ENCODE measurements at places on chromosomes 2 and 18.

DNA sequence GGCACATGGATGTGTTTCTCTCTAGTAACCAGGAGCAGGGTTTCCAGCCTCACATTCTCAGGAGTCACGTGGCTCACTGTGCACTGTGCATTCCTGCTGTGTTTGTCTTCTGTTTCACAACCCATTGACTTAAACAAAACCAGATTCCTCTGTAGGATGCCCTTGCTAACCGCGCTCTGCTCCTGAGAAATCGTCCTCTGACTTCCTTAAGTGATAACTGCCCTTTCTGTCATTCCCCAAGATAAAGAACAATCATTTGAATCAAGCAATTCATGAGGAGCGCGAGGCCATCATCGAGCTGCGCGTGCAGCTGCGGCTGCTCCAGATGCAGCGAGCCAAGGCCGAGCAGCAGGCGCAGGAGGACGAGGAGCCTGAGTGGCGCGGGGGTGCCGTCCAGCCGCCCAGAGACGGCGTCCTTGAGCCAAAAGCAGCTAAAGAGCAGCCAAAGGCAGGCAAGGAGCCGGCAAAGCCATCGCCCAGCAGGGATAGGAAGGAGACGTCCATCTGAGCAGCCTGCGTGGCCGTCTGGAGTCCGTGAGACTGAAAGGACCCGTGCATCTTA, 60.2 kb downstream of the RALBP1 start:
- peak; percentile 83 for DNase-seq

- DNase-seq, result no peak
These were observed 29.3 kb upstream of the TWIST2 start for GRCh38 chr2:238818561-238818960.

DNA sequence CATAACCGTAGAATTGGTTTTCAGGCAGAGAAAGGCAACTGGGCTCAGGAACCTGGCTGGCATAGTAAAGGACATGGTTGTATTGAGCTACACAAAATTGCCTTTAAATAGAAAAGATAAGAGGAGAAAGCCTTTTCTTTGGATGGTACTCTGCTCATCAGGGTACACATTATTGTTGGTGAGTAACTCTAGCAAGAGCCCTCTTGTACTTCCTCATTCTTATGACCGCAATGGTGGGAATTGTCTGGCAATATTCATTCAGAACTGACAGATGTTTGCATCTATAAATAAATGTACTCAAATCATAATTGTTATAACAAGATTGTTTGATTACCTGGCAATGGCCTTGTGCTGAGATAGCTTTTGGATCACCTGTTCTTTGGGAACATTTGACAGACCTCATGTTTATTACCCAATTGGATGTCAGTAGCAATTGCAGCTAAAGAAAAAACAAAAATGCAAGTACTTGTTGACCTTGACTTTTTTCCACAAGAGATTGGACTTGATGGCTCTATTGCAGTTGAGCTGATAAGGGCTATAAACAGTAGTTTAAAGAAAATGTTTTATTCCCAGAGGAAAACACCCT, 43.9 kb downstream of the MEIS1 start:
- DNase-seq, result no peak

- no peak for DNase-seq
These were observed 7.8 kb upstream of the DYNC2LI1 start for GRCh38 chr2:43766006-43766405.

GRCh38 chr2:240960309-240960970, 38.0 kb upstream of the SNED1 start:
- no peak for DNase-seq

- DNase-seq, result peak; percentile 12
These were observed 28.8 kb upstream of the EFEMP1 start for GRCh38 chr2:55952415-55952814.

GRCh38 chr2:52964916-52965530, 802.6 kb upstream of the CHAC2 start:
- DNase-seq, result no peak

DNA sequence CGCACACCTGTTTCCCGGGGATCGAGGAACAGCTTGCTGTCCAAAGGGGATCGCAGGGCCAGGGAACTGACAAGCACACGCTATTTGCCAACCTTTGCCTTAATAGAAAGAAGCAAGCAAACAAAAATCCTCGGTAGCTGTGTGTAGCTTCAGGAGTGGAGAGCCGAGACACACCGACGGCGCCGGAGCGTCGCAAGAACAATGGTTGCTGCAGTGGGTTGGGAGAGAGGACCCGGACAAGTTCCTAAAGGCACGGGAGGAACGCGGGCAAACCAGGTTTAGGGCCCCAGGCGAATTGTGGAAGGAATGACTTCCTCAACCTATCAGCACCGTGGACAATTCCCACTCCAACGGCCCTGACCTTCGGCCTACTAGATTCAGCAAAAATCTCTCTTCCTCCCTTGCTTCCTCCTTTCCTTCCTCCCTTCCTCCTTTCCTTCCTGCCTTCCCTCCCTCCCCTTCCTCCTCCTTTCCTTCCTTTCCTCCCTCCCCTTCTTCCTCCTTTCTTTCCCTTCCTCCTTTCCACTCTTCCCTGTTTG, 4.9 kb upstream of the NEUROD1 start:
- no peak for DNase-seq

- DNase-seq, result peak; percentile 15
These were observed 427.7 kb upstream of the LYPD1 start for GRCh38 chr2:133097666-133098065.

DNA sequence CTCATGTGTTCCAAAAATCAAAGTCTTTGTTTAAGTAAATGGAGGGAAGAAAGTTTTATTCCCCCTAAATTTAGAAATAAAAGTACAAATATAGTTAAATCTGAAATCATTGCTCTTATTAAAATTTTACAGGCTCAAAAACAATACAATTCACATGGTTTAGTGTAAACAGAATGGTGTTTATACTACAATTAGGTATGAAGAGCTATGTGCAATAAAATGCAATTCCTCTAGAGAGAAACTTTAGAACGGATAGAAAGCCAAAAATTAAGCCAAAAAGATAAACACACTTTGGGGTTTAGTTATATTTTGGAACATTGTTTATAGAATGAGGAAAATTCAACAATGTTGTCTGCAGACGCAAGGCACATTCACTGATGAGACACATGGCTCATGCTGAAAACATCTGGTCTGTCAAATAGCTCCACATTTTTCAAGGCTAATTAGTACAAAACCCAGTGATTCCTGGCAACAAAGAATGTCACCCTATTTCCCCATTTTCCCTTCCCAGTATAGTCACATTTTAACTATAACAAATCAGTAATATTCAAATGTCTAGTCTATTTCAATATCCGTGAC, 103.3 kb downstream of the EXOC6B start:
- peak; percentile 66 for DNase-seq

- no peak for DNase-seq
These were observed 353.2 kb upstream of the CWC22 start for GRCh38 chr2:180360283-180360618.

GRCh38 chr2:120715353-120715752, 20.3 kb upstream of the GLI2 start:
- no peak for DNase-seq

- DNase-seq, result no peak
These were observed 7.3 kb downstream of the RAX start for GRCh38 chr18:59265974-59266369.

GRCh38 chr2:69054431-69054830, 41.5 kb downstream of the ANTXR1 start:
- peak; percentile 77 for DNase-seq

DNA sequence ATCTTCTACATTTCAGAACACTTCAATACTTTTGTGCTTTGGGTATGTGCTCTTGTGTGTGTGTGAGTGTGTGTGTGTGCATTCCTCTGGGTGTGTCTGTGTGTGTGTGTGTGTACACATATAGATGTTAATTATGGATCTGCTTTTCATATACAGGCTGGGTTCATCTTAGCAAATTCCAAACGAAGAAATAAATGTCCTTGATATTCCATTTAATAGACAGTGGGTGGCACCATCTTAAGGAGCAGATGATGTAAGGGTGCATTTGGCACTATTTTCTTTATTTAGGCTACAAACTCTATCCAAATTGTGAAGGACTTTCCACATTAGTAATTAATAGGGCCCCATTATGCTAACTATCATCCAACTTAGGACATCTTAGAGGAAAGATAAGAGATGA, 425.8 kb upstream of the POU3F3 start:
- DNase-seq, result no peak

DNA sequence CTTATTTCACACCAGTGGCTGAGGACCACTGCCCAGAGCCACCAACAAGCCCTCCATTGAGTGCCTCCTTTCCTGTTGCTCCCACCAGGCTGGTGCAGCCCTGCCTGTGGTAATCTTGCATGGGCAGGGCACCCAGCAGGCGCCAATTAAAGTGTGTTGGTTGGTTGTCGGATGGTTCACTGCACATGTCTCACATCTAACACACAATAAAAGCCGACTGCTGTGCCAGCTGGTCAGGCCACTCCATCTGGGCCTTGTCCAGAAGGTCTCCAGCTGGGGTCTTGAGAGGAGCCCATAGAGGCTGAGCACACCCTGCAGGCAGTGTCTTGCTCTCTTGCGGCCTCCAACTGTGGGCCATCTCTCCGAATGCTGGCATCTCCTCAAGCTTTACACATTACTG, 494.8 kb upstream of the KLHL29 start:
- DNase-seq, result no peak

- DNase-seq, result no peak
These were observed 10.9 kb downstream of the KLF7 start for GRCh38 chr2:207154556-207155510.

- DNase-seq, result peak; percentile 55
These were observed 254.6 kb downstream of the LOXHD1 start for GRCh38 chr18:46402396-46402795.

- DNase-seq, result no peak
These were observed 63.6 kb downstream of the ZBTB7C start for GRCh38 chr18:48345596-48345995.

- DNase-seq, result no peak
These were observed 100.4 kb upstream of the DDX18 start for GRCh38 chr2:117714110-117714509.

- DNase-seq, result no peak
These were observed 70.6 kb downstream of the MGAT5 start for GRCh38 chr2:134324430-134324829.

- DNase-seq, result no peak
These were observed 87.0 kb upstream of the KCNH7 start for GRCh38 chr2:162925595-162925994.

- DNase-seq, result no peak
These were observed 115.3 kb downstream of the BCL2L11 start for GRCh38 chr2:111236025-111236424.

DNA sequence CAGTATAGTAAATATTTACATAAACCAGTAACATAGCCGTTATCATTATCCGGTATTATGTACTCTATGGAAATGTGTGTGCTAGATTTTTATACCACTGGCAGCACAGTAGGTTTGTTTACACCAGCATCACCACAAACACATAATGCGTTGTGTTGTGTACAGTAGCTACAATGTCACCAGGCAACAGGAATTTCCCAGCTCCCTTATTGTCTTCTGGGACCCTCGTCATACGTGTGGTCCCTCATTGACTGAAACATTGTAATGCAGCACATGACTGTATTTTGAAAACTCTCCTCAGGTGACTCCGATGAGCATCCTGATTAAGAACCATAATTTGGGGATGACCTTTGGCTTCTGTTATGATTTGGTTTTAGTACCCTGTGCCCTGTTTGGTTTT, 31.3 kb downstream of the EHD3 start:
- DNase-seq, result no peak

- DNase-seq, result no peak
These were observed 5.3 kb upstream of the GORASP2 start for GRCh38 chr2:170923799-170924198.

DNA sequence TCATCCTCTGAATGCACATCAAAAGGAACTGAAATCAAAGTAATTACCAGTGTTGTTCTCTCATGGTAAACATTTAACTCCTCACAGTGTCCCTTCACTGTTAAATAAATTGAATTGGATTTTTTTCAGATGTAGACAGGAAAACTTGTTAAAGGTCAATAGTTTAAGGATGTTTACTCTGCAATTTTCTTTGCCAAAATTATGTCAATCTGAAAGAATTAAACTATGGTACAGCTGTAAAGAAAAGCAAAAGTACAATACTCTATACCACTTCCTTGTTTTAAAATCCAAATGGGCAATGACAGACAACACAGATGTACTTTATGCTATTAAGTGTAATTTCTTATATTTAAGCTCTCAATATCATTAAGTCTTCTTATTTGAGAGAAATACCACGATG, 153.2 kb downstream of the WDPCP start:
- no peak for DNase-seq

GRCh38 chr2:30666266-30666874, 140.9 kb downstream of the CAPN13 start:
- peak; percentile 97 for DNase-seq

DNA sequence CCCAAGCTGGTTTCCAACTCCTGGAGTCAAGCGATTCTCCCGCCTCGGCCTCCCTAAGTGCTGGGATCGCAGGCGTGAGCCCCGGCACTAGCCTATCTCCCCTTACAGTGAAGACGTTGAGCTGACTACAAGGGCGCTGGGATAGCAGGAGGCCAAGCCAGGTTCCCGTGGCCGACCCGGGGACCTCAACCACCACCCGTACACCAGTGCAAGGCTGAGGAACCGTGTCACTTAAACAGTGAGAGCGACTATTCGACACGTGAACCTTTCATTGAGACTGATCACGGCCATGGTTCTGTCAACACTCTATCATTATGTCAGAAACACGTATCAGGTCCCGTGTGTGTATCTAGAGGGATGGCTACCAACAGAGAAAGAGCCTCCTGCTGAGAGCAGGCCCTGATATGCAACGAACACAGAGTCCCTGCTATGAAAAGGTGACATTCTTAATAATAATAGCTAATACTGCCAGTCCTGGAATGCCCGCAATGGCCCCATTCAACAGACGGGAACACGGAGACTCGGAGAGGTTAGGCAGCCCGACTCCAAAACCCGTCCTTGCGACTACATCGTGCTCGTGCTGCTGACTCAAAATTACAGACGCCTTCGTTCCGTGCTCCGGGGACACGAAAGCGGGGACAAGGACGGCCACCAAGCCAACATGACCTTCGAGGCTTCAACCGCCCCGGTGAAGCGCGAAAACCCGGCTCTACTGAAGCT, 833 bp downstream of the AFG3L2 start:
- DNase-seq, result no peak

- no peak for DNase-seq
These were observed 299.4 kb downstream of the AGAP1 start for GRCh38 chr2:235793163-235793752.

DNA sequence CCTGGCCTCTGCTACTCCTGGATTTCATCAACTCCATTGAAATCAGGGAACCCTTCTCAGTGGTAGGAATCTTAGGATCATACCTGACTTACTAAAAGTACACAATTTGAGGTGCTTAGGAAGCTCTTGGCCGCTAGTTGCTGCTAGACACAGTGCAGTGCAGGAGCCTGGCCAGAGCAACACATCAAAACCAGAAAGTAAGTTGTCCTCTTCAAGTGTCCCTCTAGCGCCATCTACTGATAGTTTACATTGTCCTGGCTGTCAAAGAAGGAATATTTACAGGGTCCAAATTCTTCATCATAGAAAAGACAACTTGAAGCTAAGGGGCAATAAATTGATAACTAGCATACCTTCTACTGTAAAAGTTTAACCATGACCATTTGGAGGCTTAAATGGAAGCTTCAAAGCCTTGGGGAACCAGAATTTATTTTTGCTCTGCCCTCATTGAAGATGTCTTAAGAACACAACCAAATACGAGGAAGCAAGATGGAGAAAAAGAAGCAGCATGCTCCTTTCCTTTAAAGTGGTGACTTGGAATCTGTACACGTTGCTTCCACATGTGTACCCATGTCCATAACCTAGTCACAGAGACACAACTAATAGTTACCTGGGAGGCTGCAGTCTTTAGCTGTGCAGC, 889.1 kb upstream of the GCFC2 start:
- peak; percentile 42 for DNase-seq

All from astrocyte (in vitro differentiated cells and primary cell).